ENCODE measurements at places on chromosomes 5 and 9. TPM values are rescaled to one million over a fixed set of nuclear protein-coding genes. Genes with fewer than 3 reads are reported as not detected.

WDR38 gene
- not detected for total RNA-seq

SLC36A3 gene
- total RNA-seq: not detected

ANKRD31 gene
- 0.59 TPM for total RNA-seq

C9orf50 gene
- not detected for total RNA-seq

LCN2 gene
- not detected for total RNA-seq

RNF208 gene
- 1.9 TPM for total RNA-seq

LRRC70 gene
- 1.7 TPM for total RNA-seq

- DNase-seq: no peak
These were observed 456.5 kb downstream of the CDH18 start for GRCh38 chr5:19531374-19531952.

GRCh38 chr5:56060276-56061110 lies 65.7 kb upstream of the IL6ST start:
- DNase-seq: no peak

DNA sequence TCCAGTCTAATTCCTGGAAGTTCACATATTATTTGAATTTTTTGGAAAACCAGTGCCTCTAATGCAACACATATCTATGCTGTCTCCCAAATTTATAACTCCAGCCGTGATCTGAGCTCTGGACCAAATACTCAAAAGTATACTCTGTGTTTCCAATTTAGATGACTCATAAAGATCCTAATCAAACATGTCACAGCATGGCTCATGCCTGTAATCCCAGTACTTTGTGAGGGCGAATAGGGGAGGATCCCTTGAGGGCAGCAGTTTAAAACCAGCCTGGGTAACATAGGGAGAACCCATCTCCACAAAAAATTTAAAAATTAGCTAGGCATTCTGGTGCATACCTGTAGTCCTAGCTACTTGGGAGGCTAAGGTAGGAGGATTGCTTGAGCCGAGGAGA lies 388.0 kb downstream of the CDH12 start:
- no peak for DNase-seq

GRCh38 chr5:146107901-146108300 lies 2.5 kb upstream of the PLAC8L1 start:
- DNase-seq: no peak

DNA sequence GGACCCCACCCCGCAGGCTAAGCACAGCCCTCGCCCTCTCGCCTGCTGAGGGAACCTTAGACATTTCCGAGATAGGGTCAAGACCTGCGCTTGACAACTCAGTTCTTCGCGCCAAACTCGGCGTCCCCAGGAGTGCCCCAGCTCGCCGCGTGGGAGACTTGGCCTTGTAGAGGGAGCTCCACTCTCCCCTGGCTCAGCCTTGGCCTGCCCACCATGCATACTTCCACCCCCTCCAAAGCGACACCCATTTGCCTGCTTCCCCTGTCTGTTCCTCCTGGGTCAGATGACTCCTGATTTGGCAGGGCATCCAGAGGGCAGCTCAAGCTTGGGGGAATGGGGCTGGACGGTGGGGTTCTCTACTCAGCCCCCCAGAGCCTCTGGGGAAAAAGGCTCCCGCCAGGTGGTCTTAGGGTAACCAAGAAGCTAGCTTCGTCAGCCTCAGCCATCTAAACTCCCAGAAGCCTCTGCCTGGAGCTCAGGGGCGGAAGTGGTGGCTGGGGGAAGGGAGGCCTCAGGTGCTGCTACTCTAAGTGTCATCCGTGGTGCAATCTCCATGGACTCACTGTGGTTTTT lies 560 bp downstream of the DOCK2 start:
- DNase-seq: no peak

DNA sequence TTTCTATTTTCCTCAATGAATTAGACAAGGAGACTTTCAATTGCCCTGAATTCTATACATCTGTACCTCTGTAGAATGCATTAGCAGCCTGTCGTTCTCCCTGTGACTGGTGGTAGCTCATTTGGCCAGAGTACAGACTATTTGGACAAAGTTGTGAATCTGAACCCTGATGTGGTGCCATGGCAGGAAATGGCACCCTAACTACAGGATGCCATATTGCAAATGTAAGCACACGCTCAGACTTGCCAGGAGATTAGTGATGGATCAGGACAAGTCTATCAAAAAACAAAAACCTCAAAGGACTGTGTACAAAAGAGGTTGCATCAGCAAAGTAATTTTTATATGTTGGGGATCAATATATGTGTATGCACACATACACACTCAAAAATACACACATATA lies 58.3 kb downstream of the SVEP1 start:
- no peak for DNase-seq

DNA sequence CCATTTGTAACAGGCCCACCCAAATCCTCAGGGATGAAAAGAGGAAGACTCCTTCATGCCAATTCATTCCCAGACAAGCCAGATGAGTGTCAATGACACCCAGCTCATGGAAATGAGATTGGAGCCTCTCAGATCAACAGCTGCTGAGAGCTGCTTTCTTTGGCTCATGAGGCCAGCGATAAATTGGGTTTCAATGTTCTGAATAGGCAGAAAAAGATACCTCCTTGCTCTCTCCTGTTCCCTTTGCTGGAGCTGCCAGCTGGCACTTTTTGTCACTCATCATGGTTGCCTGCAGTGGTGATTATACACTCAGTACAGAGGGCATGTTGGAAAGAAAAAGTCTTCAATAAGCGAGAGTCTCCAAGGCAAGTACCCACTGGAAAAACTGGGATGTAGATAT lies 47.1 kb downstream of the SH3RF2 start:
- DNase-seq: no peak

DNA sequence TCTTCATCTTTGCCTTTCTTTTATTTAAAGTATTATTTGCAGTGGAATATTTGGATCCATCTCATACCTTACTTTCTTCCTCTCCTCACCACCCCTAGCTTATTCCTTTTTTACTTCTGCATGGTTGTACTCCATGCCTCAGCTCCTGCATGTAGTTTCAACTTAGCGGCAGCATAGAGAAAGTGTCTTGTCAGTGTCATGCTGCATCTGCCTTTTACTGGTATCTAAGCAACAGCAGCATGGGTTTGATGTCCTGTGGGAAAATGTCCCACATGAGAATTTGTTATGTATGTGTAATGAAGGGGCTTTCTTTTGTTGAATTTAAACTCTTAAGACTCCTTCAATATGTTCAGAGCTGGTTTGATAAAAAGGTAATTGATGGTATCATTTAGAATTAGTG lies 20.6 kb downstream of the TCERG1 start:
- DNase-seq: no peak

GRCh38 chr5:111574311-111574710 lies 62.0 kb upstream of the STARD4 start:
- DNase-seq: no peak

DNA sequence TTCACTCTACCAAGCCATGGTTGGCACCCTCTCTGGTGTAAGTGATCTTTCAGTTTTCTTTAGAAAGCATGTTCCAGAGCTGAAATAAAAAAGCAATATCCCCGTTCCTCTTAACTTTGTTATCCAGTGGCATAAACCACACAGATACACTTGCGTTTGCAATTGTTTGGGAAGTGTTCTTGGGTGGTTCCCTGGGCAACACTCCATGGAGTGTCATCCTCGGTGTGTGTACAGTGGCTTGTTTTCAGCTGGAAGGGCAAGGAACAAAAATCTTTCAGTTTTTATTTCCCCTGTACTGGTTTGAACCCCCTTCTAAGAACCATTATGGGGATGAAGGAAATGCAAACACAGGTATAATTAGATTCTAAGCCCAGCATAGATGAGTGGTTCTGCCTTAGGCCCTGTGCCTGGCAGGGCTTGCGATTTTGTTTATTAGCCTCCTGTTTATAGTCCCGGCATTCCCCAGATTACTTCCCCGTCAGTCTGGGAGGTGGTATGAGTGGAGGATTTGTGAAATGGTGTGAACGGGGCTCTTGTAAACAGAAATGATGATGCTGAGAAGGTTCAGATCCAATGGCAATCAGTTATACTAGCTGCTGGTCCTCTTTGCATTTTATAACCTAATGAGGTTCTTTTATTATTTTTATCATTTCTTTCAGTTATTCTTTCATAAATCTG lies 76.0 kb upstream of the CD180 start:
- DNase-seq: no peak

DNA sequence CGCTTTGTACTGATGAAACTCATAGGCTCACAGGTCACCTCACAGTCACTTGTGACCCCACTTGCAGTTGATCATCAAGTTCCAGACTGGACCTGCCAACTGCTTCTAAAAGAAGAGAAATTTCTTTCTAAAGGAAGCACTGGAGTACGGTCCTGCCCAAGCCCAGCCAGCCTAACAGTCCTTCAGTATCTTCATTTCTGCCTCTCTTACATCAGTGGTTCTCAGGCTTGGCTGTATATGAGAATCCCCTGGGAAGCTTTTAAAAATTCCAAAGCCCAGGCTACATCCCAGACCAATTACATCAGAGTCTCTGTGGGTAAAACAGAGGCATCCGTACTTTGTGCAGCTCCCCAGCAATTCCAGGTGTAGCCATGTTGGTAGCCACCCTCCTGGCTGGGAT lies 282.1 kb downstream of the NFIB start:
- DNase-seq: no peak

- DNase-seq: no peak
These were observed 41.3 kb downstream of the UGCG start for GRCh38 chr9:111937781-111938426.

- DNase-seq: peak; percentile 85
These were observed at the start of gene F2R for GRCh38 chr5:76715736-76716455. TSS of gene F2R (plus strand) at chr5:76716126. CDS start at chr5:76716308, 182 bp downstream.

DNA sequence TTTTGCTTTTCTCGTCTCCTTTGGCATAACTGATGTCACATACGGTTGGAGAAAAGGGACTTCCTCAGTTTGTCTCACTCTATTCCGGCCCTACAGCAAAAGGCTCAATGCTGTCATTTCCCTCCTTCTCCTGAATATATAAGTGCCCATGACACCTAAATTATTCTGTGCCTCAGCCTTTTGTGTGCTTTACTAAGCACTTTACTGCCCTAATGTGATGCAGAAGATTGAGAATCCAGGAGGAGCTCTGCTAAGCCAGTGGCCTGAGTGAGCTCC lies 7.6 kb downstream of the CD180 start:
- no peak for DNase-seq

- no peak for DNase-seq
These were observed 9.8 kb downstream of the CKMT2 start for GRCh38 chr5:81242906-81243436.

- no peak for DNase-seq
These were observed 158.6 kb downstream of the GHR start for GRCh38 chr5:42581845-42582244.

DNA sequence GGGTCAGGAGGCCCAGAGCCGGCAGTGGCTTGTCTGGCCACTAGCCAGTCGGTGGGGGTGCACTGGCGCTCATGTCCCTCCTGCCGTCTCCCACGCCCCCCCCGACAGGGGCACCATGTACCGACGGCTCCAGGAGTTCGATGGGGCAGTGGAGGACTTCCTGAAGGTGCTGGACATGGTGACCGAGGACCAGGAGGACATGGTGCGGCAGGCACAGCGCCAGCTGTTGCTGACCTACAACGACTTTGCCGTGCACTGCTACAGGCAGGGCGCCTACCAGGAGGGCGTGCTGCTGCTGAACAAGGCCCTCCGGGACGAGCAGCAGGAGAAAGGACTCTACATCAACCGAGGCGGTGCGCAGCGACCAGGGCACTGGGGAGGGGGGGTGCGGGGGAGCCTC lies 8.1 kb downstream of the TTC16 start:
- DNase-seq: peak; percentile 53

DNA sequence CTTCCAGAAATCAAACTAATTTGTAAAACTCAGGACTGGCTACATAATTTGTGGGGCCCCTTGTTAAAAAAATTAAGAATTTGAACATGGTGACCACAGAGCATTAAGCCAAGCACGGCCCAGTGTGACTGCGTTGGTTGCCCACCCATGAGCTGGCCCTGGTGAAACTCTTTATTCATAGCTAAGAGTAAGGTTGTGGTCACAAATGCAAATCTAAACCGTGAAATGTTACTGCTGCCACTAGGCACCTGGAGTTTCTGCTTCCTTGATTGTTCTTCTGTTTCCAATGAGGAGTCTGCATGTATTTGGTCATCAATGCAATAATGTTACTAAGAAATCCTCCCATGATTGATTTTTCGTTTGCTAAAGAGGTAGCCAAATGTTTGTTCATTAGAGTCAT lies 4.2 kb downstream of the GCNT1 start:
- DNase-seq: no peak

- no peak for DNase-seq
These were observed 75.5 kb downstream of the MTREX start for GRCh38 chr5:55383254-55383653.

DNA sequence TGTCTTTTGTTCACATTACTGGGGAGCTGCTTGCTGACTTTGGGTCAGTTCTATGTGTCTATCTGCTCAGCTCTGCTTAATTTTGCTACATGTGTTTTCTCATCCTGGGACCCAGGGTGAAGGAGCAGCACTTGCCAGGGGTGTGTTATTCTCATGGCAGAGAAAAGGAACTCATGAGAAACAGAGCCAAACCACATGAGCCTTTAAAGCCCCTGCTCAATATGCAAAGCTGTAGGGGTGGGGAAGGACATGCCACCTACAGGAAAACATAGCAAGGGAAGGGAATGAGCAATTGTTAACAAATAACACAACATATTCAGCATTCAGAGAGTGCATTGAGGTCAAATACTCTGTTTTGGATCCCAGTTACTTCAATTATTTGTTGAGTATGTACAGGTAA lies 290.9 kb downstream of the CDK5RAP2 start:
- peak; percentile 6 for DNase-seq

GRCh38 chr5:175696139-175696854 lies 38.4 kb downstream of the HRH2 start:
- DNase-seq: peak; percentile 92

- no peak for DNase-seq
These were observed 154.3 kb downstream of the NFIB start for GRCh38 chr9:14159440-14160216.

DNA sequence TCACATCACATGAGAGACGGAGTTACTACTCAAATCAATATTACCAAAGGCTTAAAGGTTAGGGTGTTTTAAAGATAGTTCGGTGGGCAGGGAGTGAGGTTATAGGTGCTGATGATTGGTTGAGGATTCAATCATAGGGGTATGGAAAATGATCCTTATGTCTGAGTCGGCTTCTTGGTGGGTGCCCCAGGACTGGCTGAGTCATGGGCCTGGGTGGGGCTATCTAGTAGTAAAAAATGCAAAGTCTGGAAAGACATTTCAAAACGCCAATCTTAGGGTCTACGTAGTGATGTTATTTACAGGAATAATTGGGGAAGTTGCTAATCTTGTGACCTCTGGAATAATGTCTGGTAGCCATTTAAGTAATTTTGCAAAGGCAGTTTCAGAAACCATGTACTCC lies 15.2 kb upstream of the SPIN1 start:
- DNase-seq: no peak

DNA sequence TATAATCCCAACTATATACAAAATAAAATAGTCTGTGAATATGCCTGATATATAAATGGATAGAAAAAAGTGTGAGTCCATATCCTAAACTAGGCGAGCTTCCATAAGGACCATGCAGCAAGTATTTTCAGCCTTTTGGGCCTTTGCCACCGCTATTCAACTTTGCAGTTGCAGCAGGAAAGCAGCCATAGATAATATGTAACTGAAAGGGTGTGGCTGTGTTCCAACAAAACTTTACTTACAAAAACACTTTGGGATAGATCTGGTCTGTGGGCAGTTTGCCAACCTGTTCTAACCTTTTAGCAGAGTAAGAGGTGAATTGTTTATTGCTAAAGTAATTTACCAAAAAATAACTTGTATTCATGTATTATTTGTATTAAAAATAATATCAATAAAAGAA lies 127.8 kb upstream of the GPR151 start:
- no peak for DNase-seq

- DNase-seq: no peak
These were observed 488.5 kb downstream of the CTNND2 start for GRCh38 chr5:11415751-11416150.

Measured in GM23338 (cell line).